Activated T-cell treated with anti-CD3 and anti-CD28 coated beads, Interleukin-2, amount 50 U/mL, for 4 hours (primary cell): ENCODE measurements at places on chromosomes 5 and 9. TPM values are rescaled to one million over a fixed set of nuclear protein-coding genes. Genes with fewer than 3 reads are reported as not detected.

- DNase-seq: no peak
These were observed 22.1 kb downstream of the C6 start for GRCh38 chr5:41191249-41191648.

GRCh38 chr5:54062958-54063357 is 247.4 kb downstream of the ARL15 start:
- no peak for DNase-seq

The MED22 gene
- 58.6 TPM for total RNA-seq

- no peak for DNase-seq
These were observed 100.6 kb downstream of the ICE1 start for GRCh38 chr5:5523066-5523505.

The PCDHGA3 gene
- total RNA-seq: not detected

The TNFSF8 gene
- 192 TPM for total RNA-seq

The BARHL1 gene
- total RNA-seq: not detected

The CLTA gene
- total RNA-seq: 182 TPM

The S1PR3 gene
- 2.3 TPM for total RNA-seq

- no peak for DNase-seq
These were observed 157.1 kb upstream of the NFIB start for GRCh38 chr9:14471041-14471440.

DNA sequence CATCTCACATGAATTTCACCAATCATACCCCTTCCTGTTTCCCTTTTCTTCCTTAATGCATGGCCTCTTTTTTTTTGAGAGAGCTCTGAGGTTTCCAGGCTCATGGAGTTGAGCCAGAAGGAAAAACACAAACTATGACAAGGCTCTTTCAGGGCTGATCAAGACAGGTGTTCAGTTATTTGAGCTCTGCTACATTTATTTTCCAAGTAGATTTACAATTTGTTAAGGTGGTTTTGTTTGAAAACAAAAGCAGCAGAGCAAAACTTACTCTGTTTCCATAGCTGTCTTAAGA is 62.4 kb upstream of the IL7R start:
- no peak for DNase-seq

The ROPN1L gene
- total RNA-seq: 0.18 TPM

- DNase-seq: no peak
These were observed 48.0 kb downstream of the PRR16 start for GRCh38 chr5:120512068-120512467.

- DNase-seq: no peak
These were observed 42.1 kb downstream of the KCNMB1 start for GRCh38 chr5:170347022-170347567.

GRCh38 chr9:113231701-113232100 is 10.4 kb downstream of the SLC31A1 start:
- no peak for DNase-seq

The PRDM9 gene
- not detected for total RNA-seq

The TEX48 gene
- total RNA-seq: 0.42 TPM

DNA sequence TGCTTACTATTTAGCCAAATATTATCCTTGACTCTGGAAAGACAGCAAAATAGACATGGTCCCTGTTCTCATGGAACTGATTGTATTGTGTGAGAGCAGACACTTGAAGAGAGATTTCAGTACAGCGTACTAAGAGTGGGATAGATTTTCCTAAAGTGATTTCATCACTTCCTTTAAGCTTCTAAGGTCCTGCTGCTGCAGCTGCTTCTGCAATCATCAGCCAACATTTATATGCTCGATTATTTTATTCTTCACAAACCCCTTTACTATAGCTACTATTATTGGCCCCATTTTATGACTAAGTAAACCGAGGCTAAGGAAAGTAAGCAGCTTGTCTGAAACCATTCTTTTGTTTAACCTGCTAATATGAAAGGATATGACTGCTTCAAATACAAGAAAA is 137.7 kb downstream of the SPATA31D1 start:
- DNase-seq: no peak

- no peak for DNase-seq
These were observed 9.0 kb downstream of the PRRC2B start for GRCh38 chr9:131402738-131403492.

DNA sequence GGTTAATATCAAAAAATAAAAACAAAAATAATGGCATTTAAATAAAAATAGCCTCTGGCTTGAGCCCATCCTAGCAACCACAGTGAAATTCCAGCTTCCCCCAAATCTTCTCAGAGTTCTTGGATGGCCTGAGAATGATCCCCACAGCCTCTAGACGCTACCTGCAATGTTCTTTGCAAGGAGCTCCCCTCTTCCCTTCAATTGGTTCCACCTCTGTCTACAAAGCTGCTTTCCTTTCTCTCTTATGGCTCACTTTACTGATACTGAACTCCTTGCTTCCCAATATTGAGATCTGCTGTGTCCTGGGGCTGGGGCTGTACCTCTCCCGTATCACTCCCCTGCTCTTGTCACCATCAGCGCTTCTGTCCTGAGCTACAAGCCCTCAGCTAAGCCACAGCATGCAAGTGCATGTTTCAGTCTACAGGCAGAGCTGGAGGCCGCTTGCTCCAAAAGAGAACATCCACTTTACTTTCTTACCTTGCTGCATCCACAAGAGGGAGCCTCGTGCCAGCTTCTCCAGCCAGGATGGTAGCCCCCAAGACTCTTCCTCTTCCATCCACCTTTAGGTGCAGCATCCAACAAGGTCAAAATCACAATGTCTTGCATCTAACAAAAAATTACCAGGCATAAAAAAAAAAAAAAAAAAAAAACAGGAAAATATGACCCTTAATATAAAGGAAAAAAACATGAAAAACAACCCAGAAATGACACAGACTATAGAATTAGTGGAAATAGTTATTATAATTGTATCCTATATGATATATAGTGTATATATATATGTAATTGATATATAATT is 57.4 kb upstream of the PRSS3 start:
- DNase-seq: no peak

DNA sequence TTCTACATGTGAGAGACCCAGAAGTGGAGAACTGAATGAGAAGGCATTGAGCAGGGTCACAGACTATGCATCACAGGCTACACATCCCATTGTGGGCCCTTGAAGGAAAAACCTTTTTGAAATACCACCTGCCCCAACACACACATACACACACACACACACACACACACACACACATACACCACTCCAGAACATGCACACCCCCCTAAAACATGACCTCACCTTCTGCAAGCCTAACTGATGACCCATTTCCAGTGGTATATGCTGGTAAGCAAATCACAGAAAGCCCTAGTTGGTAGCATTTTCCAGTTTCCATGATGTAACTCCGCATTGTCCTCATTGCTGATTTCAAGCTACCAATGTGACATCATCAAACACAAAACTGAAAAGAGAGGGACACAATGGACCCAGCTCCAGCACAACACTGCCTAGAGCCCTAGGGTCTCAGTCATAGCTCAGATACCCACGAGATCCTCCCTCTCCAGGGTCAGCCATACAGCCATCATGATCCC is 36.4 kb downstream of the THBS4 start:
- no peak for DNase-seq

The PCDHAC2 gene
- not detected for total RNA-seq

GRCh38 chr9:85414390-85414789 is 327.4 kb downstream of the AGTPBP1 start:
- no peak for DNase-seq

GRCh38 chr5:158648631-158649030 is 451.1 kb downstream of the EBF1 start:
- DNase-seq: no peak
